ENCODE measurements at places on chromosomes 3 and 15.

DNA sequence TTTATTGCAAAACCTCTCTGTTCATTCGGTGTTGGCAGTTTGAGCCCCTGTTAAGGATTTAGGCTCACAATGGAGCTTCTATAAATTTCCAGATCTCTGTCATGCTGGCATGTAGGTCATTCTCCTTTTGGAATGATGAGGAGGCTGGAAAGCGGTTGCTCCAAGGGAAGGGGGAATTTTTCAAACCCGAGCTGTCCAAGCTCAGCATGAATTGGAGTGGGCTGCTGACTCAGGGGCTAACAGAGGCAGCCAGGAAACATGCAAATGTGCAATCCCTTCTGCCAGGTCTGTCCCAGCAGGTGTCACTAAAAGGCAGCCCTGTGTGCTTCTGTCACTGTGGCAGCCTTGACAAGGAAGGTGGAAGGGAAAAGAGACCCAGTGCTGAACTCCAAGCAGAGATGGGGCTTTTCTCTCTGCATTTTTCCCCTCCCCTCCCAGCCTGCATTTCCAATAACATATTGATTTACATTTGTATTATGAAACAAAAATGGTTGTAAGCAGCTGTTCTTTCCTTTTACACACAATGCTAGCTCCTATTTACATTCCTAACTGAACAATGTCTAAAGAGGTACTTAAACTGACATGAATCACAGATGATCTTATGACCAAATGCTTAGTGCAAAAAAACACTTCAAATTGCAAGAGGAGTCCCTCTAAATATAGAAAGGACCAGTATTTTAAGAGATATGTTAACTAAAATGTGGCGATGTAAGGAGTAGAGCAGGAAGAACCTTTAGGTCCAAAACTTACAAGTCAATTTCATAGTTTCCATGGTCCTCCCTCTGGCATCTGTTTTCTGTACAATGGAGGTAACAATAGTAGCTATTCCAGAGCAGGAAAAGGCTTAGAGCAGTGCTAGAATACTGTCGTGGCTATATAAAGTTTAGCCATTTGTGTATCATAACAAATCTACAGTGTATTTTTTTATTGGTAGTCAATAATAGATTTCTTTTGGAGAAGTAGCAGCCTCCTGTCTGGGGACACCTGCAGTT, 84.5 kb upstream of the ATP10A start:
- no peak for DNase-seq

- DNase-seq: no peak
Measured at GRCh38 chr3:8313560-8314267, 187.9 kb upstream of the LMCD1 start.

GRCh38 chr3:136835089-136835812, 16.3 kb downstream of the SLC35G2 start:
- DNase-seq: no peak

DNA sequence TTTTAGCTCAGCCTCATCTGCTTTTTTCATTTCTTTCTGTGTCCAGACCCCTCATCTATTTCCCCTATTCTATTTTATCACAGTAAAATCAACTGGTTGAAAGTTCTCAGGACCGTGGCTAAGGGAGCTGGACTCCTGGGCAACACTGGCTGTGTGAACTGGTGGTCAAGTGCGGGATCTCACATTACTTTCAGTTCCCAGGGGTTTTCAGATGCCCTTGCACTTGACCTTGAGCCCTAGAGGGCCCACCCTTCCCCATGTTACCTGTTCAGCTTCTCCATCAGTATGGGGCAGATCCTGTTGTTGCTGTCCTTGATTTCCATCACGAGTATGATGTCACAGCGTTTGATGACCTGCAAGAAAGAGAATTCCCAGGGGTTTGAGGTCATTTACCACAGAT, 2.8 kb downstream of the DNASE1L3 start:
- DNase-seq: no peak

- no peak for DNase-seq
Measured at GRCh38 chr15:75129788-75130187, 71.9 kb upstream of the C15orf39 start.

DNA sequence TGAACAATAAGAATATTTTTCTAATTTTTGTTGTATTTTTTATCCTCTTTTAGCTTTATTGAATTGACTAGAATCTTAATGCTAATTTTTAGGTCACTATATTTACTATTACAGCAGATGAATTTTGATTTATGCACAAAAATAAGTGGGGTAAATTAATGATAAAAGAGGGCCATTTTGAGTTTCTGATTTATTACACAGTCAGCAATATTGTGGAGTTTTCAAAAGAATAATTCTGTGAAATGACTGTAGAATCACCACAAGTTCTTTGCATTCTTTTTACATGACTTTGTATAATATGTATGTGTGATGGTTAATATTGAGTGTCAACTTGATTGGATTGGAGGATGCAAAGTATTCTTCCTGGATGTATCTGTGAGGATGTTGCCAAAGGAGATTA, 812.4 kb upstream of the DPPA4 start:
- DNase-seq: no peak

GRCh38 chr3:167406876-167407492, 26.9 kb upstream of the ZBBX start:
- peak; percentile 1 for DNase-seq

DNA sequence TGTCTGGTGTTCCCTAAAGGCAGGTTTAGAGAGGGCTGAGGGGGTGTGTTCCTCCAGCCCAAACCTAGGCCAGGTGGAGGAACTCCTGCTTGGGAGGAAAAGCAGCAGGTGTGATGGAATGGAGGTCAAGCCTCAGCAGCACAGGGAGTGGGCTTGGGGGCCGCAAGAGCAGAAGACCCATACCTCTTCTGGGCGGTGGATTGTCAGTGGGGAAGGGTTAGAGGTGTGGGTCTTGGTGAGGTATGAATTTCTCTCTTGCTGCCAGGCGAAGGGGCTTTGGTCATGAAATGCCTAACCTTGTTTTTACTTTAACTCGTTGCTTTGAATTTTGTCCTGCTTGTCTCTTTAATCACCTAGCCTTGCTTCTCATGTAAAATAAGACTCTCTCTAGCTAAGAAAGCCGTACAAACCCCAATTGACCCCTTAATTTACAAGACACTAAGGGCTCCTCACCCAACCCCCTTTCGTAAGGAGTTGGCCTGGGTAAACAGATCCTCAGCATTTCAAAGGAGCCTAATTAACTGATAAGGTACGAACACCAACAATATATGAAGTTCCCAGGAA, 38.9 kb downstream of the DHX30 start:
- no peak for DNase-seq

DNA sequence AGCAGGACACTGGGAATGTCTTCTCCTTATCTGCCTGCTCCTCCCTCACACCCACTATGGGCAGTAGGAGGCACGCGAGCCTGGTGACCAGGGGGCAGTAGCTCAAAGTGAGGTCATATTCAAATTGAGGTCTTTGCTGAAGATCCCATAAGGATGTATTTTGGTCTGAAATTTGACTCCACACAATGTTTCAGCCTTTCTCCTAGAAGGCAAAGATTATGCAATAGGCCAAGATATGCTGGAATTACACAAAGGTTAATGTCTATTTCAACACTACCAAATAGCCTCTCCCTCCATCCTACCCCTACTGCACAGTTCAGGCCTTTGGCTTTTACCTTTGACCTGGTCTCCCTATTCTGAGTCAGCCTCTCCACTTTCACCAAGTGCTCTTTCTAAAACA, 203.0 kb downstream of the TIGIT start:
- no peak for DNase-seq

- no peak for DNase-seq
Measured at GRCh38 chr15:80585544-80586018, 109.5 kb upstream of the ABHD17C start.
